ENCODE measurements at places on chromosomes 4 and X. TPM values are rescaled to one million over a fixed set of nuclear protein-coding genes. Genes with fewer than 3 reads are reported as not detected.

- no peak for DNase-seq
These were observed 178.5 kb downstream of the PAPSS1 start for GRCh38 chr4:107541511-107541910.

DNA sequence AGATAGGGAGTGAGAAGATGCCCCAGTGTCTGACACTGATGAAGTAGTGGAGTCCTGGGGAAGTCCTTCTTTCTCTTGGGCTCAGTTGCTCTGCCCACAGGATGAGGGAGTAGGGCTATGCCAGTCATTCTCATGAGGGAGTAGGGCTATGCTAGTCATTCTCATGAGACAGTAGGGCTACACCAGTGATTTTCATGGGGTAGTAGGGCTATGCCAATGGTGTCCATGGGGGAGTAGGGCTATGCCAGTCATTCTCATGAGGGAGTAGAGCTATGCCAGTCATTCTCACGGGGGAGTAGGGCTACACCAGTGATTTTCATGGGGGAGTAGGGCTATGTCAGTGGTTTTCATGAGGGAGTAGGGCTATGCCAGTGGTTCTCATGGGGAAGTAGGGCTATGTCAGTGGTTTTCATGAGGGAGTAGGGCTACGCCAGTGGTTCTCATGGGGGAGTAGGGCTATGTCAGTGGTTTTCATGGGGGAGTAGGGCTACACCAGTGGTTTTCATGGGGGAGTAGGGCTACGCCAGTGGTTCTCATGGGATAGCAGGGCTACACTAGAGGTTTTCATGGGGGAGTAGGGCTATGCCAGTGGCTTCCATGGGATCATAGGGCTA is 43.3 kb upstream of the SOD3 start:
- DNase-seq, result no peak

- DNase-seq, result no peak
These were observed 7.6 kb downstream of the CITED1 start for GRCh38 chrX:72297953-72298730.

- no peak for DNase-seq
These were observed 187.1 kb downstream of the MGST2 start for GRCh38 chr4:139852612-139853269.

DNA sequence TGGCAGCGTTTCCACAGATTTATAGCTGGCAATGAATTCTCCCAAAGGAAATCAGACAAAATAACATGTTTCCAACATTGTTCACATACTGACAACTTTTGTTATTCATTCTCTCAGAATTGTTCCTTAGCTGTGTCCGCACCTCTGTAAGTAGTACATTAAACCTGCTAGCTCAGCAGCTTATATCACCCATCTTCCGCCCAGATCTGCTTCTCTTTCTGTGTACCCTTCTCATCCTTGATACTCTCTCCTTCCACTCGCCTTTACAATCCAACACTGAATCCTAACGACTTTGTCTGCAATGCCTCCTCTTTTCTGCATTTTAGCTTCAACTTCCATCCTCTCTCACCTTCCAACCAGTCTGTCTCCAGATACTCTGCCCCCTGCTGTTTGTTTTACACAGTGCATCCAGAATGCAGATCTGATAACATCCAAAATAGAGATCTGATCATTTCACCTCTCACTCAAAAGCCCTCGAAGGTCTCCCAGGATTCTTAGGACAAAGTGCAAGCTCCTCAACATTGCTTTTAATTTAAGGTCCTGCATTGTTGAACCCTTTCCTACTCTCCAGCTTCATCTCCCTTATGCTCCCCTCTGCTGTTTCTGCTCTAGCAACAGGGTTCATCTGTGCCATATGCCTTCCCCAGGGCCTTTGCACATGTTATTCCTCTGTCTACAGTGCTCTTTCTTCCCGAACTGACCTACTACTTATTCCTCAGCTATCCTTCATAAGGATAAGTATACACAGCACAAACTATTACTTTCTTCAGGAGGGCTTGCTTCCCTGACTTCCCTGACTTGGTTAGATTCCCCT is 67.3 kb upstream of the VBP1 start:
- no peak for DNase-seq

DNA sequence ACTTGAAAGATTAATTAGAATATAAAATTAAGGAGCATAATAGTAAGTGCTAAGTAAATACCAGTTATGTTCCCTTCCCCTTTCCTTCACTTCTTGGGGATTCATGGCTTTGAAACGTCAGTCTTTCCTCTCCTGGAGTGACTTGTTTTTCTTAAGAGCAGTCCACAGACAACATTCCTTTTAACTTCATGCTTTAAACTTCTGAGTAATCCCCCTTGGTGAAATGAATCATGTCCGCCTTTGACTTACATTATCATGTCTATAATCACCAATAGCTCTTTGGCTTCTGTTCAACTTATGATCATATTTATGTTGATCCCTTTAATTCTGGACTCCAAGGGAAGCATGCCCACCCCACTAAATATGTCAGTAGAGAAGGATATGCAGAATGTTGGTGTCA is 1012.1 kb upstream of the SLIT2 start:
- no peak for DNase-seq

DNA sequence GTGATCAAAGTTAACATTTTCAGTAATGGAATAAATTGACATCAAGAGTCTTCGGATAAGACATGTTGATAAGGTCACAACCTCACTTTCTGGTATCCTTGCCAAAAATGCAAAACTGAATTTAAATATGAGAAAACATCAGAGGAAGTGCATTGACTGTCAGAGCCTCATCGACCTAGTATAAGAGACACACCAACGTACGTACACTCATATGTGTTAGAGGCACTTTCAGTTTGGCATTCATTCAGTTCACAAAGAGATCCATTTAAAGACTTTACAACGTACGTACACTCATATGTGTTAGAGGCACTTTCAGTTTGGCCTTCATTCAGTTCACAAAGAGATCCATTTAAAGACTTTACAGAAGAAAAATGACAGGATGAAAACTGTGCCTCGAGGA is 280.3 kb downstream of the INPP4B start:
- DNase-seq, result no peak

DNA sequence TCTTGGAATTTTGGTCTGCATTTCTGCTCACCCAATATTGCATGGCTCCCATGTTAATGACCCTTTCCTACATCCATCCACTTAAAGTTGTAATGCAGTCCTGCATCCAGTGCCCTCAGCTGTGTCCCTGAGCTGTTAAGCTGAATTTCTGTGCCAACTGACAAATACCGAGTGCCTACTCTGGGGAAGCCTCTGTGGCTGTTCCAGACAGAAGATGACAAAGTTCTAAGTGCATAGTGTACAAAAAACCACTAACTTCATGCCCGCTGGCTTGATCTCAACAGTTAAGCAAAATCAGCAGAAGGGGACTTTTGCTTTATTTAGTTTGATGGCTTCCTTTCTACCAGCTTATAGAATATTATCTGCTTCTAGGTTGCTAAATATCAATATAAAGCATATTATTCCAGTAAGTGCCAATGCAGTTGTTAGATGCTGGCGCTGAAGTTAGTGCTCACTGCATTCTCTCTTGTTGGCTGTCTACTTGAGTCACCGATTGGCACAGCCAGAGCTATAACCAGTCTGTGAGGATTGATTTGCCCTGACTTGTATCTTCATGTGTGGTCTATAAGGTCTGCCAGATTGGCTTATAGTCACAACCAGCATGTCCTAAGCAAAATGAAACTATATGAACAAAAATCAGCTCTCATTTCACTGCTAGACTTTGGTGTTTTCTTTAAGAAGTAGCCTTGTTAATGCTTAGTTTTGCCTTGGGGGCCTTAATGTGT is 98.9 kb downstream of the KLHL8 start:
- no peak for DNase-seq

DNA sequence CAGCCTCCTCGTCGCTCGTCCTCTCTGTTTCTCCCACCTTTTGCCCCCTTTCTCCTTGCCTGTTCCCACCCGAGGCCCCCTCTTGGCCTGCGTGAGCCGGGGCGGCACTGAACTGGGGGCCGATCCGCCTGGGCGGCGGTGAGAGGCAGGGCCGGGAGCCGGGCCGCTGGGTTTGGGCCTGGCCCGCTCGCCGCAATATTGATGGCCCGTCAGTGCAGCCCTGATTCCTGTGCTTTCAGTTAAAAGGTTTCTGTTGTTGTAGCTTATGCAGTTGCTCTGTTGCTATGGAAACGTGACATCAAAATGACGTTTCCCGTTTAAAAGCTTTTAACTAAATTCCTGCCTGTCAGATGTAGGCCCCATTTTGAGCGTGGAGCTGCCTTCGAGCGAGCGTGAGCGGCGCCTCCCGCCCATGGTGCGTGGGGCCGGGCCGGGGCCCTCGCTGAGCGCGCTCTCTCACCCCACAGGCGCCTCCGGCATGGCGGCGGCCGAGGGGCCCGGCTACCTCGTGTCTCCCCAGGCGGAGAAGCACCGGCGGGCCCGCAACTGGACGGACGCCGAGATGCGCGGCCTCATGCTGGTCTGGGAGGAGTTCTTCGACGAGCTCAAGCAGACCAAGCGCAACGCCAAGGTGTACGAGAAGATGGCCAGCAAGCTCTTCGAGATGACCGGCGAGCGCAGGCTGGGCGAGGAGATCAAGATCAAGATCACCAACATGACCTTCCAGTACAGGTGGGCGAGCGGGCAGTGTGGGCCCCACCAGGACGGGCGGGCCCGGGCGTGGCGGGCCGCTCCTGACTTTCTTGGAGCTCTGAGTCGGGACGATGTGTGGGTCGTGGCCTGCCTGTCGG is at the start of gene MSANTD1:
Gene MSANTD1, plus strand, starts transcription at position 349 of the 851 bp plus-strand sequence. Its CDS starts 64 bp downstream, at position 413.
- DNase-seq, result peak; percentile 82

- no peak for DNase-seq
These were observed 16.2 kb upstream of the MECP2 start for GRCh38 chrX:154113729-154114128.

- DNase-seq, result no peak
These were observed 11.0 kb upstream of the IDS start for GRCh38 chrX:149515954-149516602.

DNA sequence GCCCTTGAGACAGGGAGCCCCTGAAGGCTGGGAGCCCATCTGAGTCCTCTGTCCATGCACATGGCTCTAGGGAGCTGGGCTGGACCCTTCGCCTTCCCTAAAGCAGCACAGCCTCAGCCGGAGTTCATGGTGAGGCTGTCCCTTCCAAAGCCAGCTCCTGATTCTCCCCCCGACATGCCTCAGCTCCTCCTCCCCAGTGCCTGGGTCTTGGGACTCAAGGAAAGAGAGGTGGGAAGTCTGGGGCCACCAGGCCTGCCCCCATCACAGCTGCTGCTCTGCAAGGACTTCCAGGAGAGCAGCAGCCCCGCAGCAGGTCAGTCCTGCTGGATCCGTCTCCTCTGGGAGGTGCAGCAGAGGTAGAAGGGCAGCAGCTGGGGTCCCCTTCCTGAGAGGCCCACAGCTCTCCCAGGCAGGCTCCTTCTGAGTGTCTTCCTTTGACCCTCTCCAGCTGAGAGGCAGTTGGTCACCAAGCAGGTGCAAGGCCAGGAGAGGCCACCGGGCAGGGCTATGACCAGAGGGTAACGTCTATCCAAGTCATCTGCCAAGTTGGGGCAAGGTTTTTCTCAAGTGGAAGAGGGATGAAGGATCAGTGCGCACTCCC is 90.5 kb downstream of the ADRA2C start:
- DNase-seq, result no peak

GRCh38 chrX:44735498-44735897 is 108.3 kb upstream of the DUSP21 start:
- DNase-seq, result no peak

DNA sequence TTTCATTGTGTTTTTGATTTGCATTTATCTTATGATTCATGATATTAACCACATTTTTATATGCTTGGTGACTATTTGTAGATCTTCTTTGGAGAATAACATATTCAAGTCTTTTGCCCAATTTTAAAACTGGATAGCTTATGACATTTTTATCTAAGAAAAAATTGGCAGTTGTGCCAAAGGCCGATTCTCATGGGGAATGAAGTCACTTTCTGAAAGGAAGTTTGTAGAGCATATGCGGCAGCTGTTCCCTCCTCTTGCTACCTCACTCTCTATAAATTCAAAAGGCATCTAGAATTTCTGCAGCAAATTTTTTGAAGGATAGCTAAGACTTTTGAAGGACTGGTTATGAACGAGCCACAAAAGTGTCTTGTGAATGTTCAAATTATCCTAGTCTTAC is 2353.5 kb downstream of the ARAP2 start:
- no peak for DNase-seq

- DNase-seq, result no peak
These were observed 177.6 kb downstream of the IQCM start for GRCh38 chr4:149638073-149638472.

- DNase-seq, result no peak
These were observed 9.3 kb upstream of the HAUS3 start for GRCh38 chr4:2251073-2251794.

The IL3RA gene
- polyA plus RNA-seq, result 15.5 TPM

The NPY1R gene
- 21.0 TPM for polyA plus RNA-seq

The PPP2R2C gene
- polyA plus RNA-seq, result 0.35 TPM

The SCRG1 gene
- polyA plus RNA-seq, result 0.33 TPM

The STS gene
- polyA plus RNA-seq, result 7.0 TPM

The CFAP47 gene
- 0.82 TPM for polyA plus RNA-seq

The USP27X gene
- 11.8 TPM for polyA plus RNA-seq

The SUPT20HL1 gene
- not detected for polyA plus RNA-seq

The SPACA5 gene
- not detected for polyA plus RNA-seq

Data from renal cortex interstitium (tissue), 15 donors.